ENCODE measurements at places on chromosomes 2 and 18. TPM values are rescaled to one million over a fixed set of nuclear protein-coding genes. Genes with fewer than 3 reads are reported as not detected.

- no peak for DNase-seq
Observed at GRCh38 chr2:17136231-17136630, 382.0 kb downstream of the RAD51AP2 start.

- no peak for DNase-seq
Observed at GRCh38 chr2:241000831-241001321, 2.5 kb downstream of the SNED1 start.

GRCh38 chr2:96899413-96899741, 29.5 kb upstream of the SEMA4C start:
- no peak for DNase-seq

DNA sequence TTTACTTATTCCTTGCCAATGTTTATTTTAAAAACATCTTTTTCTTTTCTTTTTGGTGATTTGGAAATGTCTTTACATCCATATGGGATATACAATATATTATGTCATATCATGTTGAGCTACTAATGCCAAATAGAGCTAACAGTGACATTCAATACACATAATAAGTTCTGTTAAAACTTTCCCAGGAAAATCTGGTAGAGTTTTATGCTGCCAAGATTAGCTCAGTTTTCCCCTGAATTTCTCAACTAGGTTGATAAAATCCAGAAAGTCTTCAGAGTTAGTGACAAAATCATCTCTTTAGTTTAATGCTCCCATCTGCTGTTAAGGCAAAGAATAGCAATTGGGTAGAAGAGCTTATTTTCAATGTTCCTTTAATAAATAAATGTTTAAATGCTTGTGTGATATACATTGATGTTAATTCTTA, 9.9 kb downstream of the COL3A1 start:
- no peak for DNase-seq

DNA sequence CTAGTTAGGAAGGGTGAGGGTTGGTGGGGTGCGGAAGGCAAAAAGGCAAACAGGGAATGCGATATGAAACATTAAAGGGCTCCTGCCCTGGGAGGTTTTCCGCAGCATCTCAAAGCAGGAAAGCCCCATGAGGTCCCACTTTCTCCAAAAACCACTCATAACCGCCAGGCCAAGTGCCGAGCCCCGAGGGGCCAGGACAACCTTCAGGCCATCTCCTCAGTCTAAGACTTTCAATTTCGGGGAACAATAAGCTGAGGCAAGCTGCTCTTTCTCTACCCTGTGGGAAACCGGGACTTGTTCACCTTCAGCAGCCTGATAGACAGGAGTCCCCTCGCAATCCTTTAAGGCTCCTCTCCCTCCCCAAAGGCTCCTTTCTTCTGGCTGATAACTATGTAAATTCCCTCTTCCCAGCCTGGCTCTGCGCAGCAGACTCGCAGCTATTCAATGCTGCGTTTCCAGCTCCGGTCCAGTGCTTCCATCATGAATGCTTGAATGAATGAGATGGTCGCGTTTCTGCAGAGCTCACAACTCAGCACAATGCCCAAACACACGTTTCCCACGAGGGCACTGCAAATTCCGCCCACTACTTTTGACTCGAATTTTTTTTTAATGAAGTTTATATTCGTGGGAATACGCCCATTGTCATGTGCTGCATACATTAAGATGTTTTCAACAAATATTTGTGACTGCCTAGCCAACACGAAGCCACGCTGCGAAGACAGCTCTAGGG, 1.4 kb downstream of the LAMA1 start:
- DNase-seq = no peak

- no peak for DNase-seq
Observed at GRCh38 chr2:72722492-72723070, 103.3 kb downstream of the EXOC6B start.

- DNase-seq = peak; percentile 88
Observed at GRCh38 chr2:152647552-152647951, 69.7 kb downstream of the PRPF40A start.

GRCh38 chr18:28961669-28962228, 784.8 kb upstream of the CDH2 start:
- DNase-seq = no peak

DNA sequence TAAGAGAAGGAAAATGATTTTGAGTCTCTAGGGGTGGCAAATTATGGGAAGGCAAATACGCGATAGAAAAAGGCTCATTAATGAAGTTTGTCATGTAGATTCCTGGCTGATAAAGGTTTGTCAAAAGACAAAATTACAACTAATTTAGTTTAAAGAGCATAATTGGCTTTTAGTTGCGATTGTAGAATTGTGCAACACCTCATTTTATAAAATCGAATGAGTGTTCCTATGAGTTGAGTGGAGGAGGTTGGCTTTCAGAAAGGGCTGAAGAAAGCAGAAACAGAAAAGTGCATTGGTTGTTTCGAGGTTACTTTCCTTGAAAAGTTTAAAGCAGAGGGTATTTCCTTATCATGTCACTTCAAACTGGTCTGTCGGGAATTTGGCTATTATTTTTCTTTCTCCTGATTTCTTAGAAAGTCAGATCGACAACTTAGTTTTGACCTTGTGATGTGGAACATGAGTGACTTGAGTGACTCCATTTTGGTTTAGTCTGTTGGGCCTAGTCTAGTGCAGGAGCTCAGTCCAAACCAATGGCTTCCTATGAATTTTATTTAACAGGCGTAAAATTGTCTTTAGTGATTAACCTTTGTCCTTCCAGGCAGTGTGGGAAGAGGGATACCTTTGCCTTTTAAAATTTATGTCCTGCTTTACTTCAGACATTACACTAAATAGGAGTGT, 2.2 kb upstream of the PCYOX1 start:
- no peak for DNase-seq

DNA sequence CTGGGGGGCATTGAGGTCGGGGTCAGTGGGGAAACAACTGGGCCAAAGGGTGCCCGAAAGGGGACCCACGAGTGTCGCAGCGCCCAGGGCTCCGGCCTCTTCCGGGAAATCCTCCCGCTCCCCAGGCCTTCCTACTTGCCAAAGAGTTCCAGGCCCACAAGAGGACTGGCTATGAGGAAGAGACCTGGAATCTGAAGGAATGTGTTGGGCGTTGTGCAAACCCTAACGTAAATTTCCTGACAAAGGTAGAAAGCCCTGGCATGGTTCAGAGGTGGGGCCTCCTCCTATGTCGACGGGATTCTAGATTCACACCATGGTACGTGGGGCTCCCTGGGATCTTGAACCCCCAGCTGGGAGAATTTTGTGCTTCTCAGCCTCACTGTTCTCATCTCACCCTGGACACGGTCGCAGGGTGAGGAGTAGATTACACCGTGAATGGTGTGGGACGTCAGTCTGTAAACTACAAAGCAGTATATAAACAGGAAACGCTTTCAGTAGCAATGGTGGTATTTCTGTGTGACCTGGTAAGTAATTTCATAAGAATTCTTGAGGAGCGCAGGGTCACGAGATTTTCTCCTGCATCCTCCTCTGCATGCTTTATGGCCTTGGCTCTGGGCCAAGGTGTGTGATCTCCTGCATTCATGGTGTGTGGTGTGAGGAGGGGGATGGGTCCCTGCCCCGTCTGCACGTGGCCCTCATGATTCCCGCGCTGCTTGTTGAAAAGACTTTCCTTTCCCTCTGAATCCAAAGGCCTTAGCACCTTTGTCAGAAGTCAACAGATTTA, 868 bp downstream of the HSBP1L1 start:
- peak; percentile 61 for DNase-seq

- no peak for DNase-seq
Observed at GRCh38 chr18:4640349-4641012, 185.4 kb upstream of the DLGAP1 start.

- DNase-seq = no peak
Observed at GRCh38 chr18:51953521-51953920, 386.5 kb upstream of the DCC start.

Gene KIAA2012
- not detected for total RNA-seq

Gene NYAP2
- not detected for total RNA-seq

Gene CYP27C1
- 0.29 TPM for total RNA-seq

Gene HTRA2
- total RNA-seq = 28.2 TPM

Gene MROH2A
- not detected for total RNA-seq

Gene PTPRN
- total RNA-seq = not detected

Gene RNU2-63P
- not detected for total RNA-seq

Gene ANKRD62
- total RNA-seq = not detected

Gene CCDC138
- 2.7 TPM for total RNA-seq

Gene SCYGR4
- not detected for total RNA-seq

Gene CXCR4
- total RNA-seq = 2.2 TPM
